ENCODE measurements at places on chromosomes 3 and 15. TPM values are rescaled to one million over a fixed set of nuclear protein-coding genes. Genes with fewer than 3 reads are reported as not detected.
A peak's percentile ranks its signal among the peaks of the same experiment; 100 is the strongest.

DNA sequence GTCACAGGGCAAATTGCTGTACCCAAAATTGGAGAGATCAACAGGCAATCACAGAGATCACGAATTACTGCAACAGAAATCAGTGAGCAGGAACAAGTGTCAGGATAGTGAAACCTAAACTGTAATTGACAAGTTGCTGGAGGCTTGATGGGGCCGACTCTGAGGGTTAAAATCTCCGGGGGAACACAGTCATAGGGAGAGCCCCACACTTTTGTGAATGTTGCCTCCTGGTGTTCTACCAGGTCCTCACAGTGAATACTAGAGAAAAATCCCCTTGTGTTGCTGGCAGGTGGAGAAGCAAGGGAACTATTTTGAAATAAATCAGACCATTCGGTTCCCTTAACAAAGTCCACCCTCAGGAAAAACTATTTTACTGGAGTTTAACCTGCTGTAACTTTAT is 697.5 kb upstream of the CBLB start:
- no peak for DNase-seq

GRCh38 chr15:47412802-47413201 is 304.5 kb upstream of the SEMA6D start:
- DNase-seq, result no peak

DNA sequence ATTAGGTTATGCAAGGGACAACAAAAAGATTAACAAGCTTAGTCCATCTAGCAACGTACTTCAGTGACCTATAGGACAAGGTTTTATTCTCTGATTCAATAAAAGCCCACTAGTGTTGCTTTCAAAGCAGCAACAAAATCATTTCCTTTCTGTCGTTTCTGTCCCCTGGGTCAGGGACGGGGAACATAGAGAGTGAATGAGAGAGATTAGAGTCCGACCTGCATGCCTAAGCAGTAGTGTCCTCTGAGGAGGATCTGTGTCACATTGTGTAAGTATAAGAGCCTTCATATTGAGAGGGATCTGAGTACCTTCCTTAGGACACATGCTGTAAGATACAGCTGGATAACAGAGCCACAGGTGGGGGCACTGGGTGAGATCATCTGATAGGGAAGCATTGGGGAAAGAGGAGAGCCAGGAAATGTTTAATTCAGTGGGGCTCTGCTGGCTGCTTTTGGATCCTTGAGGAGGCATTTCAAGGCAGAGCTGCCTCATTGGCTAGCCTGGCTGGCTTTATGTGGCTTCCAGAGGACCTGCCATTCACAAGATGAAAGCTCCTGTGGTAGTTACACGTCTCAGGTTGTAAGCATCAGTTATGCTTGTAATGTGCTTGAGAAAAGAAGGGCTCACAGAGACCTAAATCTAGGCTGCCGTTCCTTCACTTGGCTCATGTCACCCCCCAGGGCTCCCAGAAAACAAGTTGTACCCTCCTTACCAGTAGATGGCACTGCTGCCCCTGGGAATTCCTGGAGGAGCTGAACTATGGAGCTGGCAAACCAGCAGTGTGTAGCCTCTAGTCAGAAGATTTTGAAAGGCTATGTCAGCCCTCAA is 2.7 kb downstream of the TMEM108 start:
- peak; percentile 76 for DNase-seq

GRCh38 chr15:29871401-29871800 is 49.1 kb upstream of the TJP1 start:
- DNase-seq, result no peak

DNA sequence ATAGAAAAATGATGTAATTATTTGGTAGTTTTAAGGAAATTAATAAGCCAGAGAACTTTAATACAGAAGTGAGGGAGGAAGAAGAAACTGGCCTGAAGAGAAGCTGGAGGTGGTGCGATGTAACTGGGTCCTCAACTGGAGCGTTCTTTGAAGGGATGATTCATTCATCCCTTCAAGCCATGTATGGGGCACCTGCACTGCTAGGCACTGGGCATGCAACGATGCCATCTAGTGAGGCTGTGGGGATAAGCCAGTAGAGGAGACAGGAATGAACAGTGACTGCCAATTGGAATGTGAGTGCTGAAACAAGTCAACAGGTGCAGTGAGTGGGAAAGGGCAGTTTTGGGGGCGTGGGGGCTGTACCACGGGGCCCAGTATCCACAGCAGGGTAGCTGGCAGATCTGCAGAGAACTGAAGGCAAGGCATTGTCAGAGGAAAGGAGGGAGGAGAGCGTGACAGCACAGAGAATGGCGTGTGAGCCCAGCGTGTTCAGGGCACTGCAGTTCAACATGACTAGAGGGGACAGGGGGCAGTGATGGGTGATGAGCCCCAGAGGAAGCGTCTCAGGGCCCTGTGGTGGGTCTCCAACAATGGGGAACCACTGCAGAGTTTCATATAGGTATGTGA is 3.8 kb upstream of the KIF23 start:
- DNase-seq, result peak; percentile 77

- no peak for DNase-seq
These were observed 90.7 kb downstream of the KLHL25 start for GRCh38 chr15:85704066-85704465.

- DNase-seq, result no peak
These were observed 270.8 kb downstream of the KLF13 start for GRCh38 chr15:31597466-31597865.

DNA sequence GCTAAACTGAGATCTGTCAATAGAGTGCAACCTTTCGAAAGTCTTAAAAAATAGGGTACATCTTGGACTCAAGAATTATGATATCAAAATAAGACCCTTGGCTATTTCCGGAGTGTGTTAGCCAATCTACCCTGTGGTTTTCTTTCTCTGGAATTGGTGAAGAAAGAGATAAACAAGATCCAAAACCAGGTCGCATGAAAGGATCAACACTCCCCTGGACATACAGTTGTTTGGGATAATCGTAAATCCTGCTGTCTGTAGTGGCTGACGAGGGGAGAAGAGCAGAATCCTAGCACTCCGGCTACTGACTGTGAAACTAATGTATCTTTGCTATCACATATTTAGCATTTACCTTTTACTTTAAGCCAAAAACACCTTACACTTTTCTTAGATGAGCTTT is 30.9 kb downstream of the FNDC3B start:
- DNase-seq, result no peak

DNA sequence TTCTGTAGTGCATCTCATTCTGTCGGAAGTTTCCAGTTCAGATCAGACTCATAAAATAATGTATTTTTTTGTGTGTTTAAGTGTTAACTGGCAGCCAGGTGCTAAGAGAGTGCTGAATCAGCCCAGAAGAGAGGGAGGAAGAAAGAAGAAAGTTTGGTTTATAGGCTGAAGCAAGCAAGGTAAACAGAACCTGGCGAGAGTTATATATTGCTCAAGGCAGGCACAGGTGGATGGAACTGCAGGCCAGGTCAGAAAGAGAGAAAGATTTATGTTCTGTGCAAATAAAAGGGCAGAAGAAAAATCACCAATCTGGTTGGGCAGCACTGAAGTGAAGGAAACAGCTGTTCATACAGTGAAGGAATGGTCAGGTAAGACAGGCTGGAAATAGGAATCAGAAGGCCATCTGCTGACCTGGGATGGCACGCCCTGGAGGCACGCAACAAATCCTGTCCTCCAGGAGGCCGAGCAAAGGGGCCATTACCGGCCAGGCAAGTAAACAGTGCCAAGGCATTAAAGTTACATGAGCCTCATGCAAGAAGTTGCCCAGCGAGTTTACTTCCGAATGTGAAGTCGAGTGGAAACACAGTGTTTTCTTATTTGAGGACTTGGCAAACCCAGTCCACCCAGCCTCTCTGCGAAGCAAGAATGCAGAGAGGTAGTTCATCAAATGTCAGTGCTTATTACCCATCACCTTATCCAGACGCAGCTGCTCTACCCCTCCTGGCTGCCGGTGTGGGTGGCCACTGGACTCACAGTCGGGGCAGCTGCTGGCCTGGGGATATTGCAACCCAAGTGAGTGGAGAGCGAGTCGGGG is 309.8 kb downstream of the VPS13C start:
- DNase-seq, result no peak

DNA sequence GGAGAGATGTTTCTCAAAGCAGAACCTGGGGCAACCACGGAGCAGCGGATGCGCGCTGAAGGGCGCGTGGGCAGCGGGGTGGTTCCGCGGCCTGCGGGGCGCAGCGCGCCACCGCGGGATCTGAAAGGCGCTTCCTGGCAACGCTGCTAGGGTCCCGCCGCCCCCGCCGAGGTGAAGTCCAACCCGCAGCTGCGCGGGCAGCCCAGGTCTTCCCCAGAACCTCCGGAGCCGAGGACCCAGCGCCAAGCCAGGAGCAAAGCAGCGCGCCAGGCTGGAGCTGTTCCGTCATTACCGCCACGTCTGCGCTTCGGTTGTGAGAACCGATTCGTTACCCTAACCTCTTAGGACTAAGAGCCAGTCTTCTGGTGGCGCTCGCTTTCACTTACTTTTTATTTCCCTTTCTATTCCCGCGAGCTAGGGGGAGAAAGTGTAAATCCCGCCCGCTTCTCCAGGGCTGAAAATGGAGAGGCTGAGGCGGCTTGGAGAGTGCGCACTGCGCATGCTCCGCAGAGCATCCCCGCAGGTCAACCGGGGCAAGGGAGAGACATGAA is 3.2 kb upstream of the GABRG3 start:
- no peak for DNase-seq

DNA sequence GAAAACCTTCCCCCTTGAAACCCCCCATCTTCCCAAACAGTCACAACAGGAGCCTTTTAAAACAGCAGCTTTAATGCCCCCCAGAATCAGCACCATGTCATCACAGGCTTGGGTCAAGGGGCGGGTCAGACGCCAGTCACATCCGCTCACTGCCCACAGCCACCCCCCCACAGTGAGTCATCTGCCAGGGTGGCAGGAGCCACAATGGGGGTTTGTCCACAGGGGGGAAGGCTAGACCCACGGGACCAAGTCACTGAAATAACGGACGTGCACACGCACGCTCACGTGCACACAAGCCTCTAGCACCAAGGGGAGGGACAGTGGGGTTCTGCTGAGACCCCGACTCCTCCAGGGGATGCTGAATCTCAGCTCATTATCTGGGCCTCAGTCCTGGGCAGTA is 441 bp upstream of the UCN2 start:
- no peak for DNase-seq

GRCh38 chr3:9715764-9716437 is 12.3 kb downstream of the CPNE9 start:
- no peak for DNase-seq

DNA sequence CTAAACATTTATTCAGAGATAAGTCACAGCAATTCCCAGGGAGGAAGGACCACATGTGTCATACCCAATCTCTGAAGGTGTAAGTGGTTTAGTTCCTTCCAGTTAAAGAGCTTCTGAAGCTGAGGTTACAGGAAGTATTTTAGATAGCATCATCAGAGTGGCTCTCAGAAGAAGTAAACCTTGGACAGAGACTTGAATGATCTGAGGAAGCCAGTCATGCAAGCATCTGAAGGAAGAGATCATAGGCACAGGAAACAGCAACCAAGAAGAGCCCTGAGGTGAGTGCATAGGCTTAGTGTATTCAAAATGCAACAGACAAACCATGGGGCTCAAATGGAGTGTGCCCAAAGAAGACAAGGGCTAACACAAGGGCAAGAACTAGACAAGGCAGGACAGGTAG is 210.3 kb downstream of the ULK4 start:
- no peak for DNase-seq

DNA sequence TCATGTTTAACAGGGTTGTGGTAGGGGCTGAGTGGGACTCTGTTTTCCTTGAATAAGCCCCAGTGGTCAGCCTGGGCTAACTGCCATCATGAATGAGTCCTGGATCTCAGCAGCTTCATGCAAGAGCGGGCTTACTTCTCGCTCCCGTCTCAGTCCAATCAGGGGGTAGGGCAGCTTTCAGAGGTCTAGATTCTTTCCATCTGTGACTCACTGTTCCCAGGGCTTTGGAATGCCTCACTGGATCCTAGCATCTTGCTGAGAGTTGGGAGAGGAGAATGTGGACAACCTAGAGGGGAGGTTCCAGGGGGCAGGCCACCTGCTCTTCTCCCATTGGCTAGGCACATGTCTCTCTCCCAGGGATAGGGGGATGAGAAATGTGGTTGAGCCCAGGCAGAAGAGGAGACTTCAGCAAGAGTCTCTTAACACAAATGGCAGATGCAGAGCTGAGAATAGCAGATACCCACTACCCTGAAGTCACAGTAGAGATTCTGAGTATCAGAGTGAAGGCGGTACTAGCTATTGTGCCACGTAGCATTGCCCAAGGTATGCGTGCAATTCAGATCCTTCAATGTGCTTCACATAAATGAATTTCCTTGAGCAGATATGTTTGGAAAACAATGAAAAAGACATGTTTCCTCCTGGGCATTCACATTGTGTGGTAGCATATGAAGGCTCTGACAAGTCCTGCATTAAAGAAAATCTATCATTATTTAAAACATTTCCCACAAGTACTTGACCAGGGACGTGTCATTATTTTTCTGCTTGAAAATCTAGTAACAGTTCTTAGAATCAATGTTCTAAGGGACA is 257.7 kb upstream of the PROK2 start:
- no peak for DNase-seq

DNA sequence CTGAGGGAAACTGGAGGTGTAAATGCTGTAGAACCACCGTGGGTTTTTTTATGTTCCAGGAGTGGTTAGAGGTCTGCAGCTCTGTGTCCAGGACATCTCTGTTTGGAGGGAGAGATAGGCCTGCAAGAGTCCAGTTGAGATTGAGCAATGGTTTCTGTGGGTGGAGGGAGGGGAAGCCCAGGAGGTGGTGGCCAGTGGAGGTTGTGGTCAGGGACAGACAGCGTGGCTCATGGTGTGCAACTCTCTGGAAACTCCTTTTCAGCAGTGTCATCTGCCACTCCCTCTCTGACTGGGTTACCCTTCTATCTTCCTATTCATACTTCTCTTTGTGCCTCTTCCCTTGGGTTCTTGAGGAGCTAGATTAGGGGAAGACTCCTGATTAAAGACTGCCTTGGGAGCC is 9.6 kb downstream of the XCR1 start:
- DNase-seq, result no peak

- no peak for DNase-seq
These were observed 860.5 kb downstream of the DIPK2A start for GRCh38 chr3:144831955-144832716.

DNA sequence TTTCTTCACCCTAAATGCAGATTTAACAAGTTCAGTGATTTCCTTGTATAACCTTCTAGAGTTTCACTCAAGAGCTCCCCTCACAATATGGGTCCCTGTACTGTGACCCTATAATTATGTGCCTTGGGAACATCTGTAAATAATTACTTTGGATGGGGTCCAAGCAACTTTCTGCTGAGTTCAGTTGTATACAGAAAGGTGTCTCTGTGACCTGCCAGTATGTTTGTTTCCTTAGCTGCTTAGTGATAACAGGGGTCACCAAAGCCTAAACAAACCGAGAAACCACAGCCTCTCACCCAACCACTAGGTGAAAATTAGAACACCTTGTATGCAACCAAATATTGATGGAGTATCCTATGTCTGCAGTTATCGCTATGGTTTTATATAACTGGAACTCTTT is 29.8 kb upstream of the SLC25A36 start:
- no peak for DNase-seq

GRCh38 chr15:31856581-31856980 is 173.7 kb upstream of the CHRNA7 start:
- DNase-seq, result no peak

The TMC3 gene
- 0.09 TPM for total RNA-seq

The BNC1 gene
- 0.18 TPM for total RNA-seq

The FBN1 gene
- 38.6 TPM for total RNA-seq
